NCI-H1092 treated with DMSO at 0.1 percent for 48 hours (cell line): ENCODE measurements at places on chromosomes 3 and 15.
A peak's percentile ranks its signal among the peaks of the same experiment; 100 is the strongest.

DNA sequence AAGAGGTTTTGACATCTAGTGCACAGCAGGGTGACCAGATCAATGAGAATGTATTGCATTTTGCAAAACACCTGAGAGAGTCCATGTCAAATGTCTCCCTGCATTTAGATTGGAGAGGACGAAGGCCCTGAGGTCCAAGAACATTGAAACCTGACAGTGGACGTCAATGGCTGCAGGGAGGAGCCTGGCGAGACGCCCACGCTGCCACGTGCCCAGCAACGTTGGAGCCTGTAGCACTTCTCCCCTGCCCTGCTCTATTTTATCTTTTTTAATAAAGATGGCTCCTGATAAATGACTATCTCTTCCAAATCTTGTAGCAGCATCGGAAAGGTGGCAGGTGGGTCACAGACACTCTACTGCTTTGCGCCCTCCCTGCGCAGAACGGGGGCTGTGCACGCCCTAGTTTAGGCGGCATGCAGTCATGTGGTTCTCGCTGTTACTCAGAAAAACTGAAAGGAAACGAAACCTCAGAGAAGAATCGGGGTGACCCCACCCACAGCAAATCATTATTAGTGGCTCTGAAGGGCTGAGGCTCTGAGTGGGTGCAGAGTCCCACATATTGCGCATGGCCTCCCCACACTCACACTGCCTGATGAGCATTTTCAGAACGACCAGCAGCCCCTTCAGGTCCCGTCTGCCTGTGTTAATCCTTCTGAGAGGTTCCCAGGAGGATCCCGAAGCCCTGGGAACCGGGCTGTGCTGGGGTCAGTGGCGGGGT is 62.5 kb upstream of the TAMM41 start:
- DNase-seq: no peak

DNA sequence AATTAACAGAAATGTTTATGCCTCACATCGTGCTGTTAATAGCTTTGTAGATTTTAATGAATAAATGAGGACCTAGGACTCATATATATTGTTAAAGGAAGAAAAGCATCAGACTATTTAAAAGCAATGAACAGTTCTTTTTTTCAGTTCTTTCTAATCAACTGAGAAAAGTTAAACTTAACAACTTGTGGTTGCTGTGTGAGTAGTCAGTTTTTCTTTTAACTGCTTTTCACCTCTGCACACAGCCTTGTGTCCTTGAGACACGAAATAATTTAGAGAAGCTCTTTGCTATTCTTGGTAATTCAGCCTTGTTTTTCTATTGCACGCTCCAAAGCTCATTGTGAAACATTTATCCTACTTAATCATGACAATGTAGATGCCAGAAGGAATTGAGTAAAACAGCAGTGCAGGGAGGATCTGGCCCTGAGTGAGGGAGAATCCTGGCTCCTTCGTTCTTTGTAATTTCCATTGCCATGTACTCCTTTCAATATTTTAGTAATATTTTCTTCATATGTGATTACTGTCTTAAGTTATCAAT is 499.0 kb downstream of the PYDC2 start:
- no peak for DNase-seq

GRCh38 chr3:17075907-17076306 is 191.2 kb downstream of the PLCL2 start:
- no peak for DNase-seq

- no peak for DNase-seq
Measured at GRCh38 chr3:10462641-10463532, 42.5 kb downstream of the ATP2B2 start.

GRCh38 chr3:157999246-157999645 is 107.0 kb downstream of the SHOX2 start:
- peak; percentile 50 for DNase-seq

DNA sequence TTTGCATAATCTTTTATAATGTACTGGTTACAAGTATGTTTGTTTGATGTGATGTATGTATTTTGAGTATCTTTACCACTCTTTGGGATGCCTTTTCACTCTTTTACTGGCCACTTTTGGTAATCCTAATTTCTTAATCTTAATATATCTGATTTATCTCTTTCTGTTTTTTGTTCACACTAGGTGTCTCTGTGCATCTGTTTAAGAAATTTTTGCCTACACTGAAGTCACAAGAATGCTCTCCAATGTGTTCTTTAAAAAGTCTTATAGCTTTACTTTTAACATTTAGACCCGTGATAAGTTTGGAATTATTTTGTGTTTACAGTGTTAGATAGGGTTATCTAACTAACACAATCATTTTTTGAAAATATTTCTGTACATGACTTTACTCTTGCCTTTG is 659.1 kb downstream of the SI start:
- peak; percentile 62 for DNase-seq

- no peak for DNase-seq
Measured at GRCh38 chr15:63800241-63800640, 33.5 kb downstream of the HERC1 start.

- no peak for DNase-seq
Measured at GRCh38 chr15:32028921-32029320, 1.4 kb upstream of the CHRNA7 start.

DNA sequence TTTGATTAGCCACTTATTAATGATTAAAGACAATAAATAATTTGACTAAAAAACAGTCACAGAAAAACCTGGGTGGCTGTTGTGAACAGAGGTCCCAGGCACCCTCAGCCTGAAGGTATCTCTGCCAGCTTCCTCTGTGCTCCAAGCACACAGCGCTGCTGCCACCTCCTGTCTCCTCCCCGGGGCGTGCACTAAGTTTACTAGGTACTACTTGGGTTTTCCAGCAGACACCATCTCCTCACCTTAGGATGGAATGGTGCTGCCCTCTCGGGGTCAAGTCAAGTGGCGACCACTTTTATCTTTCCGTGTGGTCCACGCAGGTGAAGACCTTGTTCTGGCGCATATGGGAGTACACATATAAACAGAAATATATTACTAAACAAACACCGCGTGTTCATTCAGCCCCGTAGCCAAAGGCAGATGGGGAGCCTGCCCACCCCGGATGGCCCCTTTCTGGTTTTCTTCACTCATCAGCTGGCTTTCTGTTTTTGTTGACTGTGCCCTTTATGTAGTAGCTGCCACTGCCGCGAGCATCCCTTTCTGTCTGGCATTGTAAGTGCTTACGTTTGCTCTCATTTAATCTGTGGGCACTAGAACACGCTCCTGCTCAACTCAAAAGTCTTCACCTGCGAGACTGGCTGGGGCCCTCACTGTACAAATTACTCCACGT is 128.0 kb downstream of the LRIG1 start:
- peak; percentile 65 for DNase-seq

DNA sequence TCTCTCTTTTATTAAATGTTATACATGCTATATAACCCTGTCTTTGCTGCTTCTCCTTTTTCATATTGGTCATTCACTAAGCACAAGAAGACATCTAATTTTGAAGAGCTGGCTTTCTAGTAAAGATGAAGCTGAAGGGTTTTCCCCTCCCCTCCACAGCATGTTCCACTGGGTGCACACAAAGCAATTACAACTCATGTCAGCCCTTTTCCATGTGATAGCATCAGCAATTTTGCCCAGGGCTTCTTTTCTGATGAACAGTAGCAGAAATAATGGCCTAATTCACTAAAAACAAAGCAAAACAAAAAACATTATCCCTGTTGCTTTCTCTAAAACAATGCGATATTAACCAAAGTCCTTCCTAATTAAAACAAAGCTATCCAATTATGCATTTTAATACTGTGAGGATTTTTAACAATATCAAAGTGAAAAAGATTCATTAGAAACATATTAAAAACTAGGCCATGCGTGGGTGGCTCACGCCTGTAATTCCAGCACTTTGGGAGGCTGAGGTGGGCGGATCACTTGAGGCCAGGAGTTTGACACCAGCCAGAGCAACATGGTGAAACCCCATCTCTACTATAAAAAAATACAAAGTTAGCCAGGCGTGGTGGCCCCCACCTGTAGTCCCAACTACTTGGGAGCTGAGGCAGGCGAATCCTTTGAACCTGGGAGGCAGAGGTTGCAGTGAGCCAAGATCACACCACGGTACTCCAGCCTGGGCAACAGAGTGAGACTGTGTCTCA is 12.2 kb upstream of the PIK3R4 start:
- DNase-seq: no peak

GRCh38 chr3:38115645-38116427 is 21.1 kb downstream of the ACAA1 start:
- DNase-seq: no peak

- peak; percentile 87 for DNase-seq
Measured at GRCh38 chr3:108406661-108407206, 103.7 kb downstream of the MYH15 start.

- no peak for DNase-seq
Measured at GRCh38 chr3:171239757-171240503, 213.4 kb upstream of the SLC2A2 start.

- DNase-seq: no peak
Measured at GRCh38 chr15:52181938-52182780, 9.0 kb downstream of the GNB5 start.

- DNase-seq: no peak
Measured at GRCh38 chr15:79101866-79102581, 11.4 kb upstream of the RASGRF1 start.

- DNase-seq: no peak
Measured at GRCh38 chr3:61562721-61563312, 1.4 kb downstream of the PTPRG start.

GRCh38 chr3:126275620-126275904 is 81.6 kb downstream of the KLF15 start:
- DNase-seq: no peak
